Activated CD8-positive, alpha-beta T cell treated with anti-CD3 and anti-CD28 coated beads, Interleukin-2, amount 10 ng/mL, durations not matched to agents 7 days and 5 days (primary cell): ENCODE measurements at places on chromosomes 16 and 17. TPM values are rescaled to one million over a fixed set of nuclear protein-coding genes. Genes with fewer than 3 reads are reported as not detected.

The ABCA5 gene
- 14.5 TPM for total RNA-seq

The PTX4 gene
- total RNA-seq, result not detected

GRCh38 chr17:81021531-81022343, 13.2 kb upstream of the BAIAP2 start:
- DNase-seq, result no peak

DNA sequence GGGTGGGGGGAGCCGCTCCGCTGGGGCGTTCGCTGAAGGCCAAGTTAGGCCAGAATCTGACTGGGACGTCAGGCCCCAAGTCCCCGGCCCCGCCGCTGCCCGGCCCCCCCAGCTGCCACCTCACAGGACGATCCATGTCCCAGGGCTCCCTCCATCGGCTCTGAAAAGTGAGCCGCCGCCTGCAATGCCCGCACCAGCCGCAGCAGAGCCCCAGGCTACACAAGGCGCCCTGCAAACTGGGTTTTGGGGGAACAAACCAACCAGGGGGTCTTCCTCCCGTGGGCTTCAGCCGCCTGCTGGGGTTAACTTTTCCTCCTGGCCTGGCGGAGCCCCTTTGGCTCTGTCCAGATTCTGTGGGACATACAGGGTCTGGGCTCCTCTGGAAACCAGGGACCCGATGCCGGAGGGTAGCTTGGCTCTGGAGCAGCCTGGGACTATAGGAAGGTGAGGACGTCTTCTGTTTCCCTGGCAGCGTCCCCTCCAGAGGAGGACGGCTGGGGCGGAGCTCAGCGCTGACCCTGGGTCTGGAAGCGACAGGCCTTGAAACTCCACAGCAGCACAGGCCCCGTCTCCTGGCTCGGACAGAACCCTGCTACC, 835 bp downstream of the NME4 start:
- DNase-seq, result no peak

GRCh38 chr17:7440834-7441195, 1.5 kb downstream of the FGF11 start:
- peak; percentile 35 for DNase-seq
